ENCODE measurements at places on chromosomes 3 and 15.

GRCh38 chr3:44687898-44688297, 24.6 kb upstream of the ZNF502 start:
- no peak for DNase-seq

DNA sequence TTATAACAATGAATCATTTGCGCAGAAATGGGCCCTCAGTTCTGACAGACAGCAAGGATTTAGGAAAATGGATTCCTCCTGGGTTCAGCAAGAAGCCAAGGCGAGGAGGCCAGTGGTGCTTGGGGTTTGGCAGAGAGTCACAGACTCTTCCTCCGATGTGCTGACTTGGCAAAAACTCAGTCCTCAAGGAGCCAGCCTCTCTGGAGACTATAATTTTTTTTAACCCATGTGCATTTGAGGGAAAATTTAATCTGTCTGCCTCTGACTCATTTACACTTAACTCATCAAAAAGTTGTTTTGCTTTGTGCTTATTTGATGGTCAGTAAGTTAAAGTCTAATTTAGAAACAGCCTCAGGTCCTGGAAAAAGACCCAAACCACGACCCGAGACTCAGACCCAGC, 34.2 kb upstream of the SLC24A5 start:
- DNase-seq = no peak

- DNase-seq = no peak
These were observed 25.4 kb downstream of the AADAC start for GRCh38 chr3:151839313-151839631.

- DNase-seq = no peak
These were observed 710.1 kb downstream of the SQOR start for GRCh38 chr15:46344915-46345314.

GRCh38 chr3:148727231-148727630, 29.5 kb downstream of the AGTR1 start:
- no peak for DNase-seq

- no peak for DNase-seq
These were observed 240.9 kb downstream of the TUSC7 start for GRCh38 chr3:116950301-116951055.

DNA sequence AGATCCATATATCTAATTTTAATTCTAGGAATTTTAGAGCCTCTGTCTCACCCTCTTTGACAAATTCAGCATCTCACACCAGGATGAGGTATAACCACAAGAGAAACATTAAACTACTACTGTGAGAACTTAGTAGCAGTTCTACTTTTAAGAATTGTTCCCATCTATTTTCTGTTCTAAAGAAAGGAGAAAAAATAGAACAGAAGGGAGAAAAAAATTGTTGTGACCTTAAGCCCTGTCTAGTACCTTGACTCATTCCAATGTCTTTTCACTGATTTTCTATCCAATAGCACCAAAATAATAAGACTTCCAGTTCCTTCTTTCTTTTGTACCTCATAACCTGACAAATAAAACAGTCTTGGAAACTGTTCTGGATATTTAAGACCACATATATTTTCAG, 37.0 kb downstream of the FRMD5 start:
- DNase-seq = no peak

GRCh38 chr15:89167267-89168176, 53.9 kb downstream of the RLBP1 start:
- DNase-seq = no peak

- no peak for DNase-seq
These were observed 56.8 kb upstream of the TFRC start for GRCh38 chr3:196138482-196139254.

- no peak for DNase-seq
These were observed 54.2 kb upstream of the ARHGEF3 start for GRCh38 chr3:56855856-56856512.

- no peak for DNase-seq
These were observed 321.7 kb downstream of the ZNF621 start for GRCh38 chr3:40846451-40846850.

- no peak for DNase-seq
These were observed 539 bp upstream of the LAMB2 start for GRCh38 chr3:49133226-49133951.

DNA sequence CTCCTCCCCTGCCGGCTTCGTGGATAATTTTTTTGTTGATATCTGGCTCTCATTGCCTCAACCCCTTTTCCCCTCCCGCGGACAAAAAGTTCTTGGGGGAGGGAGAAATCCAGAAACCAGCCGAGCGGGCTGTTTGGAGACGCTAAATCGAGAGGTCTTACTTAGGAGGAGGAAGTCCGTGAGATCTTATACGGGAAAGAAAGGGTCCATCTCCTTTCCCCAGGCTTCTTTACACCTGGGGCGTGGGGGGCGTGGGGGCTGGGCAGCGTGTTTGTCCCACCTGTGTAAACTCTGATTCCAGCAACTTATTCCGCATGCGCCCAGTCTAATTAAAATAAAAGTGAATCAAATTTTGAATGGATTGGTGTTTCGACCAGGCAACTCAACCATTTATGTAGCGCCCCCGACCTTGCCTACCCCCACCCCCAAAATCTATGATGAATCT, 364 bp upstream of the CADPS start:
- no peak for DNase-seq

DNA sequence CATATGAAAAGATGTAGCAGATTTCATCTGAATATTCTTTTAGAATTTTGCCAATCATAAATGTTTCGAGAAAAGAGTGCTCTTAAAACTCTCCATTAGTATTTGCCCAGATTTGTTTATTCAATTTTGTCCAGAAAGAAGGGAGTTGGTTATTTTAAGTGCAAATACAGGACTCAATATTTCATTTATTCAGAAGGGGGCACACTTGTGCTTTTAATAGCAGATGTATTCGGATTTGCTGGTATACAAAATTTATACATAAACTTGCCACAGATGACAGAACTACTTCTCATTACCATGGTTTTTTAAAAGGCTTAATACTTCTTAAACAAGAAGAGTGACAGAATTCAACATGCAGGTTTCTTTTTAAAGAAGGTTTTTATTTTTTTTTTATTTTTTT, 69.8 kb upstream of the GRM7 start:
- no peak for DNase-seq

DNA sequence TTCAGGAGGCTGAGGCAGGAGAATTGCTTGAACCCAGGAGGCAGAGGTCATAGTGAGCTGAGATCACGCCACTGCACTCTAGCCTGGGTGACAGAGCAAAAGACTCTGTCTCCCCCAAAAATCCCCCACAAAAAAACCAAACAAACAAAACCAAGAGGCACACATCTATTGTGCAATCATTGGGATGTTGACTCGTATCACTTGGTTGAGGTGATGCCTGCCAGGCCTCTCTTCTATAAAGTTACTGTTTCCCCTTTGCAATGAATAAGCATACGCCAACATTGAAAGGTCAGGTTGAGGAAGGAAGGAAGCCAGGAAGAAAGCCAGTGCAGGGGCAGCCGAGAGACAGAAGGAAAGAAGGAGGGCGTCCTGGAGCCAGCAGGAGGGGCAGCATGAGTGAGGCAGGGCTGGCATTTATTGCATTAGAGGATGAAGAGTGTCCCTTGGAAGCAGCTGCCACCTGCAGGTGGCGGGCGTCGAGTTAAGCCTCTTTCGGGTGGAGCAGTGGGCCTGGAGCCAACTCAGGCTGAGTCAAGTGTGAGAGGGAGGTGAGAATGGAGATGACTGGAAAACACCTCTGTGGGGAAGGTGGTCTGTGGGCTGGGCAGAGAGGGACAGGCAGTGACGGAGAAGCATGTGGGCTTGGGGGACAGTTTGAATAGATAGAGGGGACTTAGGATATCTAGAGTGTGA, 8.3 kb upstream of the CSPG4 start:
- no peak for DNase-seq

DNA sequence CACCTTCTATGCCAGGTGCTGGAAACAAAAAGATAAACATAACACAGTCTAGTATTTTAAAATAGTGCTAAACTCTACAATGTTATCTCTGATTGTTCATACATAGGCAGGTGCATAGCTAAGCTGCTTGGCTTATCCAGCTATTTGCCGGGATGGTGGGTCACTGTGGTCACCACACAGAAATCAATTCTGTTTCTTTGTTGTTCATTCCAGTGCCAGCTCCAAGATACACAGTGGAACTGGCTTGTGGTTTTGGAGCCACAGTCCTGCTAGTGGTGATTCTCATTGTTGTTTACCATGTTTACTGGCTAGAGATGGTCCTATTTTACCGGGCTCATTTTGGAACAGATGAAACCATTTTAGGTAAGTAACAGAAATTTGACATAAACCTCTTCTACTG, 130.2 kb downstream of the IL1RAP start:
- DNase-seq = no peak

DNA sequence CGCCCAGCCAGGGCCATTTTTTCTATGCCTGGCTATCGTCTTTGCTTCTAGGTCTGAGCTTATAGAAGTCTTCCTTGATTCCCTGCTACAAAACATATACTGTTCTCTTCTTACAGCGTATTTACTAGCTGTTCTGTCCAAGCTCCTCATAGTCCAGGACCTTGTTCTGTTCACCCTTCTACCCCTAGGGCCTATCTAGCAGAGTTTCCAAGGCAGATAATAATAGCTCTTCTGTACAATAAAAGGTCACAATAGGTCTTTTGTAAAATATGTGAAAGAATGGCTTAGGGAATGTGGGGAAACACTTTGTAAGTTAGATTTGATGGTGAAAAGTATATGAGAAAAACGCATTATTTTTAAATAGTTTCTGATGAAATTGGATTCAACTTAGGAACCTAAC, 158.2 kb downstream of the P3H2 start:
- DNase-seq = no peak

DNA sequence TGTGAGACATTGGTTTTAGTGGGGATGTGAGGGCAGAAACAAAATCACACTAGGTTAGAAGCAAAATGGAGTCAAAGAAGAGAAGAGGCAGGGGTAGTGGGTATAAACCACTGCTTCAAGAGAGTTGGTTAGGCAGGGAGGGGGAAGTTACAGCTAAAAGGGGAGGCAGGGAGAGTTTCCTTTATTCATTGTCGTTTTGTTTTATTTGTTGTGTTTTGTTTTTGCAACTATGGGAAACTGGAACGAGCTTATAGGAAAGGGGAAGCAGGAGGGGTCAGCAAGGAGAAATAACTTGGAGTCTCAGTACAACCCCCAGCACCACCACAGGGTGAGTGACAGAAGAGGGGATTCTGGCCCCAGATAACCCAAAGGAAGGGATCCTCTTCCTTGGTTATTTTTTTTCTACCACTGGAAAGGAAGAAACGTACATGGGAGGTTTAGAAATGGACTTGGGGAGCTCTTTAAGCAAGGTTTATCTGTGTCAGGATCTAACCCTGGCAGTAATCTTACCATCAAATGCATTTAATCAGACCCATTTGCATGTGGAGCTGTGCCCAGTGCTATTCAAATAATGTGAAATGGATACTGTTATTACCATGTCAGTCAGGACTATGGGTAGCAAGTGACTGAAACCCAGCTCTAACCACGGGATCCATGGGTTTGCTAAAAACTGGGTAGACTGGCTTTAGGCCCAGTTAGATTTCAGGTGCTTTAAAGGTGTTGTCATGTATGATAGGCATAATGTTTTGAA, 68.7 kb downstream of the CCNL1 start:
- no peak for DNase-seq

- DNase-seq = no peak
These were observed 9.1 kb downstream of the HDC start for GRCh38 chr15:50256188-50257041.

GRCh38 chr3:189355481-189356201, 183.9 kb downstream of the TPRG1 start:
- no peak for DNase-seq

GRCh38 chr3:126569390-126569975, 10.8 kb upstream of the C3orf22 start:
- DNase-seq = no peak

GRCh38 chr3:31876331-31876730, 104.7 kb downstream of the OSBPL10 start:
- DNase-seq = no peak

GRCh38 chr15:90465140-90465929, 64.4 kb upstream of the CRTC3 start:
- DNase-seq = no peak

- DNase-seq = no peak
These were observed 64.1 kb downstream of the NIPA2 start for GRCh38 chr15:22902578-22902977.
